ENCODE measurements at places on chromosomes 5 and 9.

- DNase-seq = no peak
Measured at GRCh38 chr9:120358877-120359276, 221.1 kb downstream of the CDK5RAP2 start.

DNA sequence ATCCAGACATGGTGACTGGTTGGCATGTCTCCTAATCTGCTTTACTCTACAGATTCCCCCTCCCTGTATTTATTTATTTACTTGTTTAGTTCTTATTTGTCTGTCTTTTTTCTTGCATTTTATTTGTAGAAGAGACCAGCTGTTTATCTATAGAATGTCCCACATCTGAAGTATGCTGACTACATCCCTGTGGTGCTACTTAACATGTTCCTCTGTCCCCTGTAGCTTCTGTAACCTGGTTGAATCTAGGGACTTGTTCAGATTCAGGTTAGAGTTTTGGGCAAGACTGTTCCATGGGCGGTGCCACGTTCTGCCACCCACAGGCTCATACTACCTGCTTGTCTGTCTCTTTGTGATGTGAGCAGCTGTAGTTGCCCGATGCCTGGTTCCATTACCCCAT lies 23.5 kb downstream of the DUSP1 start:
- DNase-seq = no peak

GRCh38 chr5:79756076-79756475 lies 66.4 kb downstream of the CMYA5 start:
- no peak for DNase-seq

DNA sequence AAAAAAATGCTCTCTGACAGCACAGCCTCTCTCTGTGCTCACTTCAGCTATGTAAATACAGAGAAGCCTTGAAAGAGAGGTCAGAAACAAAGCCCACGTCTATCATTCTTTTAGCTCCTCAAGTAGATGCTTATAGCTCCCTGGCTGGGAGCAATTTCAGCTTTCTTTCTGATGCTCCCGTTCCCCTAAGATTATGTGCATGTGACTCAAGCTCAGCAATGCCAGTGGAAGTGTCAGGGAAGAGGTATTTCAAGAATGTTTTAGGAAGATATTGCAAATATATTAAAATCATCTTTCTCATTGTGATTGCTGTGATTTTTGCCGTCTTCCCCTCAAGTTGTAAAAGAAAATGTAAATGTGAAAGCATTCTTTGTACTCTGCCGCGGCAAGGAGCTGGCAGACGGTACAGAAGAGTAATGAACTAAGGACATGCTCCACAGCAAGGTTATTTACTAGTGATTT lies 1353.7 kb upstream of the ACO1 start:
- no peak for DNase-seq

- DNase-seq = no peak
Measured at GRCh38 chr5:133385346-133385745, 227.0 kb downstream of the FSTL4 start.

DNA sequence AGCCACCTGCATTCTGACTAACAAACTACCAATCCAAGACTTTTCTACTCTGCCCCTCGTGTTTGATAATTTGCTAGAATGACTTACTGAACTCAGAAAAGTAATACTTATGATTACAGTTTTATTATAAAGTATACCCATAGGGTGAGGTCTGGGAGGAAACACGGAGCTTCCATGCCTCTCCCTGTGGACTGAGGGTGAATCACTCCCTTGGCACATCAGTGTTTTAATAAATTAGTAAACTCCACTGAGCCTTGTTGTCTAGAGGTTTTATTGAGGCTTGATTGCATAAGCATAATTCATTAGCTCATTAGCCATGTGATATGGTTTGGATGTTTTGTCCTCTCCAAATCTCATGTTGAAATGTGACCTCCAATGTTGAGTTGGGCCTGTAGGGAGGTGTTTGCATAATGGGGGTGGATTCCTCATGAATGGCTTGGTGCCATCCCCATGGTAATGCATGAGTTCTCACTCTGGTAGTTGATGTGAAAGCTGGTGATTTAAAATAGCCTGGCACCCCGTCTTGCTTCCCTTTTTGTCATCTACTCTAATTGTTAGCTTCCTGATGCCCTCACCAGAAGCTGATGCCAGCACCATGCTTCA lies 233.6 kb upstream of the TRPC7 start:
- no peak for DNase-seq

DNA sequence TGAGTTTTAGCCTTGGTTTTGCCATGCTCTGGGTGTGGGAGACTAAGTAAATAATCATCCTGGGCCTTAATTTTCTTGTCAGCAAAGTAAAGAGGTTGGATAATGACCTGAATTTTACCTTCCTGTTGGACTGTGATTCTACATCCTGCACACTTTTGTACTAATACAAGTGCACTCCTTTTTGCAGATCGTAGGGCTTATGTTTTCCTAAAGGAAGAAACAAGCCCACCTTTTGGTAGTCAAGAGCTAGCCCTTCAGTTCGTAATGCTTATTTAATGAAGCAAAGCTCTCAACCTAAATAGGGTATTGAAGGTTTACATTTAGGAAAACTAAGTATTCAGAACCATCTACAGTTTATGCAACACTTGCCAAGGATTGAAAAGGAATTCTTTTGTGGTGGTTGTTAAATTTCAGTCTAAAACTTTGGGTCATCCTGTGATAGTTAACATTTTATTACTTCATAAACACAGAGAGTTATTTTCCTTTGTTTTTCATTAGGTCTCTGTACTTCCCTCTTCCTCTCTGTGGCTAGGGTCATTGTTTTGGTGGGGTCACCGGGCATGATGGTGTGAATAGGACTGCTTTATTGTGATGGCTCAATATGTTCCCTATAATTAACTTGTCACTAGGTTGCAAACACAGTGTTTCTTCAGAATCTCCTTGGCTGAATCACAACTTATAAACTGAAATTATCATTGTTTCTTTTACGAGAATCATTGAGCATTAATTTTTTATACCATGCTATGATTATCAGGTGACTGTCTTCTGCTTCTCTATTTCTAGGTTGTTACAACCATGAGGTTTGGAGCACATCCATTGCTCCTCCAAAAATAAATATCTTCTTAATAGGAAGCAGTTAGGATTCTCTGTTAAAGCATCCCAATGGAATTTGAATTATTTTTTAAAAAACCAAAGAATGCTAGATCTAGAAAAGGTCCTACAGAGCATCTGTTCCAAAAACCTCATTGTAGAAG lies 28.5 kb downstream of the SPINK5 start:
- DNase-seq = no peak

- DNase-seq = peak; percentile 51
Measured at GRCh38 chr5:160183075-160183474, 46.2 kb upstream of the FABP6 start.

GRCh38 chr9:137837345-137838278 lies 40.0 kb upstream of the CACNA1B start:
- DNase-seq = no peak

DNA sequence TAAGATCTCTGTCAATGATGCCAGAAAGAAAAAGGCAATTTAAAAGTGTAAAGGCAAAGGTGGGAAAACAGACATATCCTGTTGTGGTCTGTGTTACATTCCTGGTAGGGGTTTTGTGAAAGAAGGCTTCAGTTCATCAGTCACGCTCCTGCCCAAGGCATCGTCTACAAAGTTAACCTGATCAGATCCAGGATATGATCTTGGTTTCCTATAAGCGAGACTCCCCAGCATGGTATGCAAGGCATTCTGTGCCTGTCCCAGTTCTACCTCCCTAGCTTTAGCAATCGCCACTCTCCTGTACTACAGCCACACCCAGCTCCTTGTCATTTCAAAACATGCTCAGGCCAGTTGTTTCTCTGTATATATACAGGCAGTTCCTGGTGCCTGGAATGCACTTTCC lies 58.0 kb upstream of the PTPN3 start:
- DNase-seq = no peak

DNA sequence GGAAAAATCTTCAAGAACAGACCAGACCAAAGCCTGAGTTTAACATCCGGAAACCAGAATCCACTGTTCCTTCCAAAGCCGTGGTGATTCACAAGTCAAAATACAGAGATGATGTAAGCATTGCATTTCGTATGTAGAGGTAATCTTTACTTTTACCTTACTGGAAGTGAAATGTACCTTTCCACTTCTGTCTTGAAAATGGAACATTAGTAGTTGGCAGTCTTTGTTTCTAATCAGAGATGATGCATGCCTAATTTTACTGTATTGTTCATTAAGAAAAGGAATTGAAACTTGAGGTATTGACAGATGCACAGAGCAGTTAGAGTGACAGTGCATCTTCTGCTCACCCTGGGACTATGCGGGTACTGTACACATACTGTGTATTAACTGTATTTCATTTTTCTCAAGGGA lies 34.6 kb downstream of the HABP4 start:
- no peak for DNase-seq

GRCh38 chr5:16713386-16713928 lies 96.7 kb upstream of the RETREG1 start:
- DNase-seq = no peak

Data from RKO (cell line).